ENCODE measurements at places on chromosomes 3 and 15. TPM values are rescaled to one million over a fixed set of nuclear protein-coding genes. Genes with fewer than 3 reads are reported as not detected.

DNA sequence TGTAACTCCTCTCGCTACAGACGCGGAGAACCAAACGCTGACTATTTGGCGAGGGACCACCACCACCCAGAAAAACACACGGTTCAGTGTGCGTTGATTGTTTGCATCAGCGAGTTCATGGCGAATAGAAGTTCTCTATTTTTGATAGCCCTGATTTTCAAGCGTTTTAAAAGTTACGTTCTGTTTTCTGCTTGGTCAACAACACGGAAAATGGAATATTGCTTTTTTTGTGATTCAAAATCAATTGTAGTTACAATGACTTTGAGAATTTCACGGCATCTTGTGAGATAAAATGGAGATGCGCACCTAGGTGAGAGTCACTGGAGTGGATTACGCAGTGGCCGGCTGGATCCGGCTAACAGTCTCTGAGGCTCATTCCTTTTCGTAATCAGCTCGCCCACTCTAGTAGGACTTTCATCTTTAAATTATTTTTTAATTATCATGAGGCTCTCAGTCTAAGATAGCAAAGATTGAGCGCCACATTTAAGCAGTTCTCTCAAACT lies 54.8 kb downstream of the CCDC54 start:
- peak; percentile 9 for DNase-seq

GRCh38 chr3:3089017-3089416 lies 21.2 kb downstream of the IL5RA start:
- no peak for DNase-seq

- no peak for DNase-seq
These were observed 3.9 kb downstream of the C3orf22 start for GRCh38 chr3:126554560-126555525.

GRCh38 chr3:54262541-54262940 lies 140.2 kb downstream of the CACNA2D3 start:
- no peak for DNase-seq

The APOD gene
- 0.17 TPM for total RNA-seq

The FAM81A gene
- 0.78 TPM for total RNA-seq

The SLC28A1 gene
- total RNA-seq: not detected

Data from A172 (cell line).